ENCODE measurements at places on chromosomes 7 and 10. TPM values are rescaled to one million over a fixed set of nuclear protein-coding genes. Genes with fewer than 3 reads are reported as not detected.

DNA sequence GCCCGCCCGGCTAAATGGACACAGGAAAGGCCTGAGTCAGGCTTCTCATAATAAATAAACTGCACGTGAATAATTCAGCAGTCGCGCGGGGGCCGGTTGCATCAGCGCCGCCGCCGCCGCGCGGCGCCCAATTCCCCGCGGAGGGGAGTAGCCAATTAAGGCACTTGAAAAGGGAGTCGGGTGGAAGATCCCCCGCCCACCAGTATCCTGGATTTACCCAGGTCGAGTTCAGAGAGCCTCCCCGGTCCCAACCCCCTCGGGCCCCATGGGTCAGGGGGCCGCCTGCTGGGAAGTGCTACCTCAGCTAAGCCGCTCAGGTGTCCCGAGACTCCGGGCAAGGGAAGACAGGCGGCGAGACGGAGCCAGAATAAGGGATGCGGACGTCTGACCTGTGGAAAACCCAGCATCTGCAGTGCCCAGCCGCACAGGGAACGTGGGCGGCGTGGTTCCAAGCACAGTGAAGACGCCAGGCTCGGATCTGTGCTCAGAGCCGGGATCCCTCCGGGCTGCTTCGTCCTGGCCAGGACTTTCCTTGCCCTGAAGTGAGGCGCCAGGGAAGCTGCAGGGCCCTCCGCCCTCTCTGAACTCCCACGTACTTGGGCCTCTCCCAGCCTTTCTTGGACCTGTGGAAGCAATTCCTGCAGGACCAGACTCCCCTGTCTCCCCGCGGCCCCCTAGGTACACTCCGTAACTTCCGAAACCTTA is 7.3 kb upstream of the LBX1 start:
- H3K27ac ChIP-seq = no peak overlapping the region
- peak overlapping the region; percentile 25 for H3K4me3 ChIP-seq
- H3K36me3 ChIP-seq = no peaks in the 10 kb centered on the region

CDC14C gene
- not detected for total RNA-seq

DNA sequence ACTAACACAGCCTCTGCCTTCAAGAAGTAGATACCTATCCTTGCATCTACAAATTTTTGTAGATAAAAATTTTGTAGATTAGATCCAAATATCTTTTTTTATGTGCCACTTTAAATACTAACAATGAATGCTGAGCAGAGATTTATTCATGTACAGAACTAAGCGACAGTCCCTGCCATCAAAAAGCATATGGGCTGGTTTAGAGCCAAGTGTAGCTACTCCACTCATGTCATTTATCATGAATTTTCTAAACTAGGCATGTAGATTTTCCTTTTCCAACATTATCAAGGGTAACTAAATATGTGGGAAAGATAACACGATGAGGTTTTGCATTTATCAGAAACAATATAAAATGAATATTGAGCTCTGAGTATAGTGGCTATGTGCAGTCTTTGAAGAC is 857.5 kb downstream of the XPNPEP1 start:
- DNase-seq = no peak
- no peaks in the 10 kb centered on the region for H3K36me3 ChIP-seq
- no peak overlapping the region for H3K27ac ChIP-seq

ZNF804B gene
- not detected for total RNA-seq

ZP3 gene
- total RNA-seq = 1.4 TPM

- H3K36me3 ChIP-seq = no peaks in the 10 kb centered on the region
- peak overlapping the region; percentile 97 for H3K4me3 ChIP-seq
- peak overlapping the region; percentile 56 for H3K27ac ChIP-seq
Measured at GRCh38 chr7:80135309-80136104, 876 bp downstream of the GNAI1 start.

DNA sequence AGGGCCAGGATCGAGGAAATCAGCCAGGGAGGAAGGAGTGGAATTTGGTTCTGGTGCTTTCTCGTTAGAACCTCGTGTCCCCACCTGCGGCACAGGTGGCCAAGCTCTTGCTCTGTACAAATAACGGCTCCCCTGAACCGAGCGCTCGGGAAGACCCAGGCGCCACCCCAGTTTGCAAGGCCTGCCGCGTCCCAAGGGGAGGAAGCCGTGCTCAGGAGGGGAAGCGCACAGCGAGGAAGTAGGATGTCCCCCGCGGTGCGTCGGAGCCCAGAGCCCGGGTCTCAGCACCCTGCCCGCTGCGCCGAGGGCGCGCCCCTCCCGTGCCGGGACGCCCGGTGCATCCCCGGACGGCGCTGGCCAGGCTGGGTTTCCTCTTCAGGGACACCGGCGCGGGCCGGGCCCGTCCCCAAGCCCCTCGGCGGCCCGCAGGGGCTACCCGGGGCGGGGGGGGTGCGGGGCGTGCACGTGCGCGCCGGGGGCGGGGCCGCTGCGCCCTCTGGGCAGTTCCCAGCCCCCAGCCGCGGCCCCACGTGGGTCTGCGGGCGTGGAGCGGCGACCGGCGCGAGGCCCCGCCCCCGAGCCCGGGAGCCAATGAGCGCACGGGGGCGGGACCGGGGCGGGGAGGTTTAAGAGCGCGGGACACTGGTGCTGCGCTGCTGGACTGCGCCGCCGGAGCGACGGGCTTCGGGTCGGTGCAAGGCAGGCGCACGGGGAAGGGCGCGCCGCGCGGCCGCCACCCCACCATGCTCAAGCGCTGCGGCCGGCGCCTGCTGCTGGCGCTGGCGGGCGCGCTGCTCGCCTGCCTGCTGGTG is at the start of gene LFNG:
Gene LFNG, plus strand, starts transcription at position 656 of the 812 bp plus-strand sequence. Its CDS starts 88 bp downstream, at position 744.
- H3K36me3 ChIP-seq = no peaks in the 10 kb centered on the region
- H3K4me3 ChIP-seq = peak within 1 kb of the TSS; percentile 73
- H3K27me3 ChIP-seq = peaks cover 13% of the 10 kb centered on the region
- H3K4me1 ChIP-seq = peaks cover 49% of the 10 kb centered on the region
- no peak within 1 kb of the TSS for H3K27ac ChIP-seq
- DNase-seq = peak; percentile 84

- no peak for DNase-seq
- H3K4me1 ChIP-seq = no peaks in the 10 kb centered on the region
- no peak overlapping the region for H3K27ac ChIP-seq
- no peak overlapping the region for H3K4me3 ChIP-seq
- H3K27me3 ChIP-seq = no peaks in the 10 kb centered on the region
Measured at GRCh38 chr10:112160834-112161233, 22.7 kb downstream of the GPAM start.

GRCh38 chr7:56079450-56080185 is 13.1 kb downstream of the PHKG1 start:
- H3K27me3 ChIP-seq = no peaks in the 10 kb centered on the region
- peak; percentile 56 for DNase-seq
- H3K4me3 ChIP-seq = no peak overlapping the region

GIMAP1 gene
- total RNA-seq = not detected

C10orf67 gene
- total RNA-seq = 0.11 TPM

DNA sequence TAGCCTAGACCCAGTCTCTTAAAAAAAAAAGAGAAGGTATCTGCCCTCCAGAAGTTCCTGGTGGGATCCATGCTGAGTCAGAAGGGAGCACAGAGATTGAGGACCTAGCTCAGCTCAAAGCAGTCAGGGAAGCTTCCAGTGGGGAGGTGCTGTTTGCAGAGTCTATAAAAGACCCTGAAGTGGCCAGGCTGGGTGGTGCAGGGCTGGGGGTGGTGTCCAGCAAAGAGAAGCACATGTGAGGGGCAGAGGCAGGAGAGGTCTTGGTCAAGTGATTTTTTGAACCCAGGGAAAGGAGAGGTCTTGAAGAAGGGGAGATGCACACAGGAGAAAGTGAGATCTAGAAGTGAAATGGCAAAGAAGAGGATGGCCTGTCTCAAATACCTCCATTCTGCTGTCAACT is 130.4 kb upstream of the PODXL start:
- H3K27ac ChIP-seq = no peak overlapping the region
- 0 out of 2 replicates have a peak, but pooled peaks cover 2% of the 10 kb centered on the region for H3K27me3 ChIP-seq
- no peaks in the 10 kb centered on the region for H3K36me3 ChIP-seq
- H3K4me1 ChIP-seq = no peaks in the 10 kb centered on the region
- DNase-seq = no peak

DNA sequence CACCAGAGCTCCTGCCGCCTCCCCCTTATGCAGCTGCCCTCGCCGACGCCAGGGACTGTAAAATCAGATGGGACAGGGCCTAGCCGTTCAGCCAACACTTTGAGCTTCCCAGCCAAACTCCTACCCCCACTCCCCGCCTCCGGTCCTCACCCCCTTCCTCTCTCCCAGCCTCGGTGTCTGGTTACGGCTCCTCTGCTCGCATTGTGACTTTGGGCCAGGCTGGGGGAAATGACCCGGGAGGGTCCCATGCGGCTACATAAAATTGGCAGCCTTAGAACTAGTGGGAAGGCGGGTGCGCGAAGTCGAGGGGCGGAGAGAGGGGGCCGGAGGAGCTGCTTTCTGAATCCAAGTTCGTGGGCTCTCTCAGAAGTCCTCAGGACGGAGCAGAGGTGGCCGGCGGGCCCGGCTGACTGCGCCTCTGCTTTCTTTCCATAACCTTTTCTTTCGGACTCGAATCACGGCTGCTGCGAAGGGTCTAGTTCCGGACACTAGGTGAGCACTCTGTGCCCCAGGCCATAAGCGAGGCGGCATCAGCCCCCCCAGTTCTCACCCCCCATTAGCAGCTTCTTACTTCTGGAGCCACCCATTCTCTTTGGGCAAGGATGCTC is at the start of gene KAZALD1:
Gene KAZALD1, plus strand, starts transcription at position 366 of the 608 bp plus-strand sequence. CDS start 604 bp downstream, outside the sequence.
- H3K4me3 ChIP-seq = peak within 1 kb of the TSS; percentile 97
- H3K4me1 ChIP-seq = peaks cover 4% of the 10 kb centered on the region

DDC gene
- not detected for total RNA-seq

- DNase-seq = no peak
- no peaks in the 10 kb centered on the region for H3K4me1 ChIP-seq
- no peak overlapping the region for H3K4me3 ChIP-seq
- H3K27ac ChIP-seq = no peak overlapping the region
- H3K27me3 ChIP-seq = no peaks in the 10 kb centered on the region
Measured at GRCh38 chr7:124318721-124319450, 286.0 kb upstream of the TMEM229A start.

DNA sequence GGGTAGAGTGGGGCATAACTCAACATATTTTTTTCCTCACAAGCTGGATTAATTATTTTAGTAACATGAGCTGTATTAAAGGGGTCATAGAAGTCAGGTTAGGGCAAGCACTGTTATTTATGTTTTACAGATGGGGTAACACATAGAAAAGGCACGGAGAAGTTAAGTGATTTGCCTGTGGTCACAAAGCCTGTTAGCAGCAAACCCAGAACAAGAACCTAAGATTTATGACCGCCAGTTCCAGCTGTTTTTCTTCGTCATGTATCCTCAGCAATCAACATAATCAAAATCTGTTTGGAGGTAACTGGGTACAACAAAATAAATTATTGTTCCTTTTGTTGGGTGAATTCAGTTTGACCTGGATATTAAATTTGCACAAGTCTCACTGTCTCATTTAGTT is 57.2 kb upstream of the BET1 start:
- H3K4me1 ChIP-seq = no peaks in the 10 kb centered on the region
- no peak overlapping the region for H3K4me3 ChIP-seq
- DNase-seq = no peak
- no peaks in the 10 kb centered on the region for H3K27me3 ChIP-seq

- peaks cover 3% of the 10 kb centered on the region for H3K4me1 ChIP-seq
- H3K27me3 ChIP-seq = no peaks in the 10 kb centered on the region
- H3K36me3 ChIP-seq = no peaks in the 10 kb centered on the region
- no peak overlapping the region for H3K4me3 ChIP-seq
- no peak overlapping the region for H3K27ac ChIP-seq
- DNase-seq = no peak
Measured at GRCh38 chr10:77041636-77042258, 595.9 kb downstream of the KCNMA1 start.

DNA sequence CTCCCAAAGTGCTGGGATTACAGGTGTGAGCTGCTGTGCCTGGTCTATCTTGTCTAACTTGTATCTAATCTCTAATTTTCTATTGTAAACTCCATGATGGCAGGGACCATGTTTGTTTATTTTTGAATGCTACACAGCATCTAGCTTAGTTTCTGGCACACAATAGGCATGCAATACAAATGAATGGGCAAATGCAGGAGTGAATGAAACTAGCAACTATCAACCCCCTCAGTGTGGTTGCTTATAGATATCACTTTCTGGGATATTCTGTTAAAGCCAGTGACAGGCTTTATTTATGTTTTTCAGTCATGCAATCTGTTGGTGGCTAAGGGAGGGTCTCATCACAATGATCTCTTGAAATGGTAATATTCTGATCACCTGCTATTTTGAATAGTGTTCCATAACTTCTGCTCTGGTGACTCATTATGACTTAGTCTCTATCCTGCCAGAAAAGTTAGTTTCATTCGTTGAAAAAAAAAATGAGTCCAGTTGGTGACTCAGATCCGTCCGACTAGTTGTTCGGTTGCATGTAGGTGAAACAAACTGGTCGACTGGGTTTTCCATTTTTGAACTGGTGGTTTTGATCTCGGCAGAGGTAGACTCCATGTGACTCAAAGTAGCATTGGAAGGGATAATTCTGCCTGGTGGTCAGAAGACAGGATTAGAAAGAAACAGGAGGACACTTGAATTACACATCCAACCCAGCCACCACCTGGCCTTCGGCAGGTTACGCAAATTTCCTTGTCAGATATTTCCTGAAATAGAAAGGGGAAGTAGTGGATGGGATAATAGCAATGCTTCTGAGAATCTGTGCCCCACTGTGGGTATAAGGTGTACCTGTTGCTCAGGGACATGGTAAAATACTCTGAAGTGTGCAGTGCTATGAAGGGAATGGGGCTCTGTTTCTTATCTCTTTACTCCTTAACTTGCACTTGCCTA is 76.8 kb downstream of the GATA3 start:
- no peaks in the 10 kb centered on the region for H3K4me1 ChIP-seq
- no peak overlapping the region for H3K4me3 ChIP-seq
- no peaks in the 10 kb centered on the region for H3K27me3 ChIP-seq
- DNase-seq = no peak
- no peaks in the 10 kb centered on the region for H3K36me3 ChIP-seq

GRCh38 chr10:26950934-26951333 is 90.2 kb upstream of the ABI1 start:
- no peaks in the 10 kb centered on the region for H3K4me1 ChIP-seq
- H3K27me3 ChIP-seq = no peaks in the 10 kb centered on the region
- no peaks in the 10 kb centered on the region for H3K36me3 ChIP-seq
- no peak for DNase-seq

- no peak overlapping the region for H3K27ac ChIP-seq
- peaks cover 4% of the 10 kb centered on the region for H3K4me1 ChIP-seq
- H3K36me3 ChIP-seq = no peaks in the 10 kb centered on the region
- no peaks in the 10 kb centered on the region for H3K27me3 ChIP-seq
- no peak overlapping the region for H3K4me3 ChIP-seq
Measured at GRCh38 chr7:134051020-134051419, 76.1 kb upstream of the LRGUK start.

MBL2 gene
- total RNA-seq = not detected
